ENCODE measurements at places on chromosomes 11 and 22.

- H3K4me1 ChIP-seq, result no peaks in the 10 kb centered on the region
- no peak overlapping the region for H3K4me3 ChIP-seq
- no peak for DNase-seq
- no peak overlapping the region for H3K27ac ChIP-seq
These were observed 238.0 kb downstream of the METTL15 start for GRCh38 chr11:28346209-28346608.

DNA sequence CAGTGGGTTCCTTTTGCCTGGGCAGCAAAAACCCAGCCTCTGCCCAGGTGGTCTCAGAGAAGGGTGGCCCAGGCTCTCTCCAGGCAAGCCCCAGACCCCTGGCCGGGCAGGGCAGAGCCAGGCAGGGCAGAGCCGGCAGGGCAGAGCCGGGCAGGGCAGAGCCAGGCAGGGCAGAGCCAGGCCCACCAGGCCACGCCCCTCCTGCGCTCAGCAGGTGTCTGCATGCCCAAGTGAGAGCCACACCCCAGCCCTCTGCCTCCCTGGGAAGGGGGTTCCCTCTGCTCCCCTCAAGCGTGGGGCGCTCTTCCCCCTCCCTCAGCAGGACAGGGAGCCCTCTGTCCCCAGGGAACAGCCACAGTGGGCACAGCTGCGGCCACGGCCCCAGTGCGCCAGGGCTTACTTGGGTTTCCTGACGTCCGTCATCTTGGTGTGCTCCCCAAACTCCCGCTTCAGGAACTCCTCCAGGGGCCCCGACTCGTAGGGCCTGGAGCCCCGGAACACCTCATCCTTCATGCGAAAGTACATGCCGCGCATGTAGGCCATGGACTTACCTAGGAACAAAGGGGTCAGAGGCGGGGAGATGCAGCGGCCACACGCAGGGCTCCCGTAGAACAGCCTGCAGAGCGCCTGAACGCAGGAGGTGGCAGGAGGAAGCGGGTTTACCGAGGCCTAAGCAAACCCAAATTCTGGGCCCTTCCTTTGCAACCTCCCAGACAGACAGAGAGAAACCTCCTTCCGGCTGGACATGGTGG is 10.1 kb upstream of the BAIAP2L2 start:
- no peak for DNase-seq
- no peaks in the 10 kb centered on the region for H3K4me1 ChIP-seq
- H3K27me3 ChIP-seq, result no peaks in the 10 kb centered on the region
- H3K36me3 ChIP-seq, result no peaks in the 10 kb centered on the region
- H3K27ac ChIP-seq, result no peak overlapping the region

DNA sequence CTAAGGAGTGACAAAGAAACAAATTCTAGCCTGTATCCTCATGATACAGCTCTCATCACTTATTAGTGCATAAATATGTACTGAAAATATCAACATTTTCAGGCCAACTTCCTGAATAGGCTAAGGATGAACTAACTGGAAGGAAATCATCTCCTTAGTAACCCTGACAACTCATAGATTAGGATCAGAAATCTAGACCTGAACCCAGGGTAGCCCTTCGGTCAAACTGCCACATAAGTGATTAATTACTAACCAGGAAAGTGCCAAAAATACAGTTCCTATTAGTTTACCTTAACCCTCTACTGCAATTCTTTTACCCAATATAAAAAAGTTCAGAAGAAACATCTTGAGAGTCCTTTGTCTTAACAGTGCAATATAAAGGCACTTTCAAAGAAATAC is 40.0 kb downstream of the AMBRA1 start:
- H3K4me1 ChIP-seq, result peaks cover 32% of the 10 kb centered on the region
- no peak for DNase-seq
- H3K27ac ChIP-seq, result no peak overlapping the region
- H3K36me3 ChIP-seq, result no peaks in the 10 kb centered on the region
- peak overlapping the region; percentile 10 for H3K4me3 ChIP-seq
- no peaks in the 10 kb centered on the region for H3K27me3 ChIP-seq

- no peaks in the 10 kb centered on the region for H3K27me3 ChIP-seq
- DNase-seq, result no peak
- peaks cover 12% of the 10 kb centered on the region for H3K36me3 ChIP-seq
- H3K4me3 ChIP-seq, result no peak overlapping the region
These were observed 9.3 kb downstream of the MSANTD4 start for GRCh38 chr11:106012744-106013143.

DNA sequence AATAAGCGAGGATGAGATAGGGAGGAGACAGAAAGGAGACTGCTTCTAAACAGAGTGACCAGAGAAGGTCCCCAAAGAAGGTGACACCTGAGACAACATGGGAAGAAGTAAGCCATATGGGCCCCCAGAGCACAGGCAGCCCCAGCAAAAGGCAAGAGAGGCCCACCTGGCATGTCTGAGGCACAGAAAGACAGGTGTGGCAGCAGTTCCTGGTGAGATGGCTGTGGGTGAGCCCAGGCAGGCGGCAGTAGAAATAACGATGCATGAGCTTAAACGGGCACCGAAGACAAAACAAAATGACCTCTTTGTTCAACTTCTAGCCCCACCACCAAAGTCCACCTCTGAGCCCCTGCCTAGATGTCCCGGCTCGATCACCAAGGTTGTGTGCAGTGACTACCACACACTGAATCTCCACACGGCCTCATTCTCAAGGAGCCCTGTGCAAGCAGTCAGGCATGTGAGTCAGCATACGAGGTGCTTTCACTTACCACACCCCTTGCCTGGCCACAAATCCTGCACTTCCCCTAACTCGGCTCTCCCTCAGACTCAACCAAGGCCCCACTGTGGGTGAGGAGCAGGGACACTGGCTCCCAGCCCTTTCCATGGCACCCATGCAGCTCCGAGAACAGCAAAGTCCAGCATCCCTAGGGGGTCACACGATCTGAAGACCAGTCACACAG is 77.6 kb downstream of the PACSIN2 start:
- no peak overlapping the region for H3K4me3 ChIP-seq
- no peaks in the 10 kb centered on the region for H3K36me3 ChIP-seq
- H3K4me1 ChIP-seq, result peaks cover 36% of the 10 kb centered on the region
- no peaks in the 10 kb centered on the region for H3K27me3 ChIP-seq
